Stimulated activated CD8-positive, alpha-beta memory T cell treated with anti-CD3 and anti-CD28 coated beads, Interleukin-4, amount 100 ng/mL, for 1 hour (primary cell): ENCODE measurements at places on chromosomes 1 and 21.

GRCh38 chr1:219031809-219032208, 141.9 kb upstream of the LYPLAL1 start:
- DNase-seq, result no peak

DNA sequence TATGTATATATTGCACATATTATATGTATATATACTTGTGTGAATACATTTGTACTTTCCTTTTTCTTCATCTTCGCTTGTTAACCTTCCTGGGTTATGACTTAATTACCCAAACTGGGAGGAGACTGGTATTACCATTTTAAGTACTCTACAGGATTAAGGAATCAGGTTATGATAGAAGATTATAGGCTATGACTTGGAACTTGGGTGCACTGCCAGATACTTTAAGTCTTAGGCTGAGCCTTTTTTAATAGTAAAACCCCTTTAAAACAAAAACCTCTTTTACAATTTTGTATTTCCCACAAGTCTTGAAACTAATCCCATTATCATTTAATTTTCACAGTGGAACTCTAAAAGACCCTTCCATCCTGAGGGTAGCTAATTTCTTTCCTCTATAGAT, 6.0 kb downstream of the BRWD1 start:
- no peak for DNase-seq

- no peak for DNase-seq
Observed at GRCh38 chr1:76136894-76137293, 62.3 kb downstream of the ST6GALNAC3 start.

GRCh38 chr1:42454403-42454802, 1.4 kb downstream of the ZMYND12 start:
- no peak for DNase-seq

- DNase-seq, result no peak
Observed at GRCh38 chr1:182998482-182998881, 24.7 kb upstream of the LAMC1 start.
